ENCODE measurements at places on chromosomes 2 and 18.

- no peak for DNase-seq
Observed at GRCh38 chr2:16481351-16481750, 184.3 kb downstream of the CYRIA start.

- no peak for DNase-seq
Observed at GRCh38 chr2:239049421-239050251, 201.8 kb downstream of the TWIST2 start.

- DNase-seq, result no peak
Observed at GRCh38 chr18:63850636-63851035, 36.9 kb upstream of the SERPINB2 start.

DNA sequence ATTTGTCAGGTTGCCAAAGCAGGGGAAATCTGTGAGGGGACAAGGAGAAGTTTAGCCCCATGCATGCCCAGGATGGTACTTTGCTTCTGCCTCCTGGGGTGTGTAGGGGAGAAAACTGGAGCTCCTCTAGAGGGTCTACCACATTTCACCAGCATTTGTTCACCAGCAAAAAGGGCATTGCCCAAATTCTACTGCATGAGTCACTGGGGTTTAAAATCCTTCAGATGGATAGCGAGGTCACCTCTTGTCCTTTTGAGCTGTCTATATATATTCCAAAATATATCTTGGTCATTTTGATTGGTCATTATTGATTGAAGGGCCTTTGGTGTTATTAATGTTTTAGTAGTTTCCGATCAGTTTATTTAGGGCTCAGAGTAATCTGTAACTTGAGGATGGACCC is 18.7 kb downstream of the FHOD3 start:
- no peak for DNase-seq

GRCh38 chr2:175195012-175195411 is 13.5 kb upstream of the ATP5MC3 start:
- no peak for DNase-seq

GRCh38 chr2:155871940-155872339 is 460.6 kb downstream of the NR4A2 start:
- no peak for DNase-seq

- no peak for DNase-seq
Observed at GRCh38 chr18:44708451-44709083, 27.9 kb downstream of the SETBP1 start.

DNA sequence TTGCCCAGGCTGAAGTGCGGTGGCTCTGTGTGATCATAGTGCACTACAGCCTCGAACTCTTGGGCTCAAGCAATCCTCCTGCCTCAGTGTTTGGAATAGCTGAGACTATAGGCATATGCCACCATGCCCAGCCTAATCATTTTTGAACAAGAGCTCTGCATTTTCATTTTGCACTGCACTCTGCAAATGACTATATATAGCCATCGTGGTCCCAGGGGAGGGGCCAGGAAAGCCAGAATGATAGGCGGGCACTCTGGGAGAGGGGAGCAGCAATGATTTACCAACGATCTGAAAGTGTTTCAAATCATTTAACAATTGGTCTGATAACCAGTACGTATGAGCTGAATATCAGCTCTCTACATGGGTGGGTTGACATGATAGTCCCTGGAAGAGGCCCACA is 22.3 kb upstream of the ST3GAL5 start:
- DNase-seq, result no peak

DNA sequence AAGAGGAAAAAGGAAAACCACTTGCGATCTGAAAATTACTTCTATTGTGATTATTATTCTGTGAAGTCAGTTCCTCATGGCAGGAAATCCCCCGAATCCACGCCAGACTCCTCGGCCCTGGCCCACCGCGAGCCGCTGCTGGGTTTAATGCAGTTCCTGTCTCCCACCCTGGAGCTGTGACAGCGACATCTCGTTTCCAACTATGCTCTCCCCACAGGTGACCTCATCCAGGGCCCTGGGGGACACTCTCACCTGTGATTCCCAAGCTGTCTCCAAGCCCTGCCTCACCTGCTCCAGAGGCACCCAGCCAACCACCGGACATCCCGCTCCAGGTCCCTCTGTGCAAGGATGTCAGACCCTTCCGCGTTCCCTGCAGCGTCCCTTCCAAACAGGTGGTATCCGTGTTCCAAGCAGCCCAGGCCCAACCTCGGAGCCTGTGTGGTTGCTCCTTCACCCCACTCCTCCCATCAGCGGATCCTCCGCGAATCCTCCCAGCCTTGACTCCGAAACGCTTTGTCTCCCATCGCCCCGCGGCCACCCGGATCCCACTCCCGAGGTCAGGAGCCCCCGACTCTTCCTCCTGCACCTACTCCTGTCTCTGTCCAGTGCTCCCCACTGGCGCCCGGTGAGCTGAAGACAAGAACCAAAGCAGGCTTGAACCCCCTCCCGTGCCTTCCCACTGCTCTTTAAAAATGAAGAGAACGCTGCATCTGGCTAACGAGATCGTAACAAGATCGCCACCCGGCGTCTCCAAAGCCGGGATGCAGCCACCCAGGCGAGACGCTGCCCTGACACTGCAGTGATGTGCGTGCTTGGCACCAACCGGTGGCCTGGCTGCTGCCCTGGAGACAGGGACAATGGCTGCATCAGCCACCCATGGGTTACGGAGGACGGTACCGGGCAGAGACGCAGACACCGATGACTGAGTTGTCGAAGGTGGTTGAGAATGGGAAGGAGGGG is 96.5 kb downstream of the NDUFA10 start:
- no peak for DNase-seq

- no peak for DNase-seq
Observed at GRCh38 chr2:47097563-47097962, 57.5 kb downstream of the STPG4 start.

- DNase-seq, result no peak
Observed at GRCh38 chr2:69291004-69291650, 95.9 kb downstream of the GFPT1 start.

DNA sequence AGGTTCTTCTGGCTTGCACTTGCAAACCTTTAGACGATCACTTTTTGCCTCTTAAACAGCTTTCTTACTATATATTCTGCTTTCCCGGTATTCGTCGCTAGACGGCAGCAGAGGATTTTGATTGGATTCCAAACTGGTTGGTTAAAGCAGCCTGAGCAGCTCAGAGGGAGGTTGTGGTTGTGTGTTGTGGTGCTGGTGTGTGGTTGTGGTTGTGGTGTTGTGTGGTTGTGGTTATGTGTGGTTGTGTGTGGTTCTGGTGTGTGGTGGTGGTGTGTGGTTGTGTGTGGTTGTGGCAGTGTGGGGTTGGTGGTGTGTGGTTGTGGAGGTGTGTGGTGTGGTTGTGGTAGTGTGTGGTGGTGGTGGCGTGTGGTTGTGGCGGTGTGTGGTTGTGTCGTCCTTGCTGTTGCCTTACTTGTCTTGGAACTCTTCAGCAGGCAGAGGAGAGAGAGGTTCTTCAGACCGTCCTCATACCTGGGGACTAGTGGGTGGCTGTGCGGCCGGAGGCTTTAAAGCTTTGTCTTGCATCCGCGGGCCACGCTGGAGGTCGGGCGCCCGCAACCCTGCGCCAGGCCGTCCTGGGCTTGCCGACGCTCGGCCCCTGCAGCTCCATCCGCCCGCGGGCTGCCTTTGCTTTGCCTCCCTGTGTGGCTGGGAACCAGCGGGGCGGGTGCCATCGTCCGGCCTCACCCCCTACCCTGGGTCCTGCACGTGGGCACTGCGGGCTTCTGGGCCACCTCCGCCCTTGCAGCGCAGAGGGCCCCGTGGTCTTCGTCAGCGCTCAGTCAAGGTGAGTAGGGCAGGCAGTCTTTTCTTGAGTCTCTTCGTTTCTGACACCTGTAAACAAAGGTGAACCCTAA is 190.8 kb downstream of the ARHGAP28 start:
- DNase-seq, result no peak

GRCh38 chr2:144512891-144513351 is 7.0 kb downstream of the ZEB2 start:
- no peak for DNase-seq

DNA sequence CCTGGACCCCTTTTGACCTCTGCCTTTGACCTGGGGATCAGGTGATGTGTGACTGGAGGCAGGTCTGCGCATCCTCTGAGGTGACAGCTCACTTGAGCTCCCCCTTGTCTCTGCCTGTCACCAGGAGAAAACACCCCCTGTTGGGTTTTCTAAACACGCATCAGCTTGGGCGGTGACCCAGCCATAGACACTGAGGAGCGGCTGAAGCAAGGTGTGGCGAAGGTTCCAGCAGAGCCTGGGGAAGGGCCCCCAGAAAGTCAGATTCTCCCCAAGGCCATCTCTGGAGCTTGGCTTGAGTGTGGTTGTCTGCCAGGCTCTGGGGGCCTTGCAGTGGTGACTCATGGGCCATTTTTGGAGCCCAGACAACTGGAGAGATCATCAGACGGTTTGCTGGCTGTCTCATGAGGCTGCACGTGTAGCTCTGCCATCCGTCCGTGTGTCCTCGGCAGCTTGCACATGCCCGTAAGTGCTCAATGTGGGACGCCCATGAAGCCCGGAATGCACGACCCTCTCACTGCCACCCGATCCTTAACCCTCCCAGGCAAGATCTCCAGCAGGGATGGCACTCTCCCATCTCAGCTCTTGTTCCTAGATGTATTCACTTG is 29.4 kb downstream of the SIX3 start:
- DNase-seq, result no peak

- DNase-seq, result no peak
Observed at GRCh38 chr2:174840436-174840835, 76.2 kb upstream of the CHRNA1 start.

- no peak for DNase-seq
Observed at GRCh38 chr18:79452991-79453645, 57.4 kb downstream of the NFATC1 start.

GRCh38 chr18:36295880-36296301 is 1.6 kb upstream of the FHOD3 start:
- DNase-seq, result no peak

DNA sequence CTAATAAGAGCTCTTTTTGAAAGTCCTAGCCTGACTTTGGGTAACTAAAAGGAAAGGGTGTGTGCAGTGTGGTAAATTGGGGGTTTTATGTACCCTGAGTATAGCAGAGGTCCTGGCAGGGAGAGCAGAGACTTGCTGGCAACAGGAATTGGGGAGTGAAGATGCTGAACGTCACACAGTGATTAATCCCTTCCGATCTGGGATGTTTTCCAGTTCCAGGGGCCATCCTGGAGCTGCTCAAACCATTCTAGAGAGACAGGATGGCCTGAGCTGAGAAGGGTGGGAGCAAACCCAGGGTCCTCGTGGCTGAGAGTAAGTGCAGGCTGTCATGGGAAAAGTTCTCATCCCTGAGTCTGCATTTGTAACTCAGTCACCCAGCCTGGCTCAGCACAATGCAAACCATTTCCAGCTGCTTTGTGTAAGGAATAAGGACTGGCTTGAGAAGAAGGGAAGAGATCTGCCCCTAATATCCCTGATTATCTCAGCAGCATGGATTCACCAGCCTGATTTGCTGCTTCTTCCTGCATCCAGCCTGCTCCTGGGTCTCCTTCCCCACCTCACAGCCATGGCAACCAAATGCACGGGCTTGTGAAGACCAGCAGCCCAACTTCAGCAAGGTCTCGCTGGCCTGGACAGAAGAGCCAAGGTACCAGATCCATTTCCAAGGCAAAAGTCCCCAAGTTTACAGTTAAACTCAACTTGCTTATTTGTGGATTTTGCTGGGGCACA is 47.1 kb upstream of the CELF4 start:
- no peak for DNase-seq

- no peak for DNase-seq
Observed at GRCh38 chr2:122144884-122145283, 389.4 kb downstream of the TSN start.

DNA sequence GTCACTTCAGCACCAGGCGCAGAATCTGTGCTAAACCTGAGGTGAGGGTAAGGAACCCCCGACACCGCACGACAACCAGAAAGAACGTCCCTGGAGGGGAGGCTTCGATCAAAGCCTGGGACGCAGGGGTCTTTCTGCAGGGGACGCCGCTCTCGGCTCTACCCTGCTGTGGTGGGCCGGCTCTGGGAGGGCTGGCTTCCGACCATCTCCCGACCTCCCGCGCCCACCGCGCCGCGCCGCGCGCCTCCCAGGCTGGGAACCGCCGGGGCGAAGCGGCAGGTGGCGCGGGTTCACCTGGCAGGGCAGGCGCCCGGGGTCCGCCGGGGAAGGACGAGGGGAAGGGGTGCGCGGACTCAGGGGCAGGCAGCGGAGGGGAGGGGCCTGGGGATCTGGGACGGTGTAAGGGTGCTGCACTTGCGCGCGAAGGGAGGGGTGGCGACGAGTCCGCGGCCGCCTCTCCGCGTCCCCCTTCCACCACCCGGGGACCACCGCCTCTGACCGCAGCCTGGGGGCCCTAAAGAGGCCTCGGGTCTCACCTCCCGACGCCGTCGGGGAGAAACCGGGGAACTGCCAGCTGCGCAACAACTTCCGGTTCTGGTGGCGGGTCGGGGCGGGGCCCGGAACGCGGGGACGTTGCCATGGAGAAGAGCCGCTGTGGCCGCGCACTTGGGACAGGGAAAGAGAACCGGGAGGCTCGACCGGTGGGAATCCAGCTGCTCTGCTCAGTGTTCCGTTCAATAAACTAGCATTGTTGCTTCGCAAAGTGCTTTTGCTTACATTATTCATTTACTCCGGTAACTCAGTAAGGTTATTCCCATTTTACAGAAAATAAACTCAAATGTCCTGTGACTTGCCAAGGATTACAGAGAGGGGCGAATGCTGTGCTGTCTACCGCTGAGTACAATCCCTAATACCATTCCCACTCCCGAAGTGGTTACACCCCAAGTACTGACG is at the start of gene ZNF396:
Gene ZNF396, minus strand, starts transcription at position 596 of the 954 bp plus-strand sequence. CDS start 3,045 bp downstream, outside the sequence.
- DNase-seq, result peak; percentile 5

- no peak for DNase-seq
Observed at GRCh38 chr2:201466050-201466675, 14.6 kb downstream of the STRADB start.

DNA sequence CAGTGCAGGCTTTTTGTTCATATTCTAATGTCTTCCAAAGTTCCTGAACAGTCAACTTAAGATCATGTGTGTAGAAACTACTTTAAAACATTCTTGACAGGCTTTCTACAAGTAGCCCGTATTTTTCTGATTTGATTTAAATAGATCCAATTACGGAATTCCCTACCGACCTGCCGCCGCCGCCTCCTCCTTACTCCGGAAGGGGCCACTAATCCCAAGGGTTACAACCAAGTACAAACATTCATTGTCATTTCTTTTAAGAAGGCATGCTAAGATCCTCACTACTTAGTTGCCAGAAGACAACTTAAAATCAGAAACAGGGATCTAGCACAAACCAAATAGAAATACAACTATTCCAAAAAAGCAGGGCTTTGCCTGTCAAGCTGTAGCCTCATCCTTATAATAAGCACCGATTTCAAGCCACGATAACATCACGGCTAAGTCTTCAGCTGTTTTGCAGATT is 784 bp downstream of the WDR33 start:
- DNase-seq, result no peak

- no peak for DNase-seq
Observed at GRCh38 chr2:43612944-43613343, 17.1 kb upstream of the THADA start.

GRCh38 chr2:28394997-28395333 is 2.3 kb downstream of the FOSL2 start:
- no peak for DNase-seq
